ENCODE measurements at places on chromosomes 13 and 19.

DNA sequence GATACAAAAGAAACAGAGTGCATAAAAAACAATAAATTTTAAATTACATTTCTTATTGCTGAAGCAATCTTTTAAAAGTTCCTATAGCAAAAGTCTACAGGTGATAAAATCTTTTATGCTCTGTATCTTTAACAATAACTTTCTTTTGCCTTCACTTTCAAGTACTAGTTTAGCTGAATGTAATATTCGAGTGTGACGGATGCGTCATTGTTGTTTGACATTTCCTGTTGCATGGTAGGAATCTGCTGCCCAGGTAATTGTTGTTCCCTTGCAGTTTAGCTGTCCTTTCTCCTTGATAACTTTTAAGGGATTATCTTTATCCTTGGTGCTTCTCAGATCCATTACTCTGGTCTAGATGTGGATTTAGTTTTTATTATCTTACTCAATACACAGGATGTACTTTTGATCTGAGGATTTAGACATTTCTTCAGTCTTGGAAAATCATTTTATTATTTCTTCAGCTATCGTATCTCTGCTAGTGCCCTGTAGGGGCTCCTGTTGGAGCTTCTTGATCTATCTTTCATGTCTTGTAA lies 2.1 kb upstream of the CPB2 start:
- DNase-seq: no peak

GRCh38 chr13:46297361-46297811 lies 85.7 kb downstream of the LRRC63 start:
- DNase-seq: peak; percentile 57

GRCh38 chr19:49210108-49210900 lies 52.7 kb downstream of the TRPM4 start:
- DNase-seq: no peak

- no peak for DNase-seq
These were observed 40.8 kb upstream of the FLT1 start for GRCh38 chr13:28535734-28536133.

DNA sequence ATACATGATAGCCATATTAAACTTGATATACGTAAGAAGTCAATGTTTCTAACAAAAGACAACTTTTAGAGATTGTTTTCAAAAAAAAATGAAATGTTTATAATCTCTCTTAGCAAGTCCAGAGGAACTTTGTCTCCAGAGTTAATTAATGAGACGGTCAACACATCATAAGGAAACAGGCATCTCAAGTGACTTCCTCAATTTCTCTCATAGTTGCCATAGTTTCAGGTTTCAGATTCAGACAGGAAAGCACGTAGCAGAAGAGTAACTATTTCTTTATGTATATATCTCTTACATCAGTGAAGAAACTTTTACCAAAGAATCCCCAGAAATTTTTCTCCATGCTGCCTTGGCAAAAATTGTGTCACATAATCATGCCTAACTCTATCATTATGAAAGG lies 159.6 kb upstream of the ATXN8OS start:
- no peak for DNase-seq

DNA sequence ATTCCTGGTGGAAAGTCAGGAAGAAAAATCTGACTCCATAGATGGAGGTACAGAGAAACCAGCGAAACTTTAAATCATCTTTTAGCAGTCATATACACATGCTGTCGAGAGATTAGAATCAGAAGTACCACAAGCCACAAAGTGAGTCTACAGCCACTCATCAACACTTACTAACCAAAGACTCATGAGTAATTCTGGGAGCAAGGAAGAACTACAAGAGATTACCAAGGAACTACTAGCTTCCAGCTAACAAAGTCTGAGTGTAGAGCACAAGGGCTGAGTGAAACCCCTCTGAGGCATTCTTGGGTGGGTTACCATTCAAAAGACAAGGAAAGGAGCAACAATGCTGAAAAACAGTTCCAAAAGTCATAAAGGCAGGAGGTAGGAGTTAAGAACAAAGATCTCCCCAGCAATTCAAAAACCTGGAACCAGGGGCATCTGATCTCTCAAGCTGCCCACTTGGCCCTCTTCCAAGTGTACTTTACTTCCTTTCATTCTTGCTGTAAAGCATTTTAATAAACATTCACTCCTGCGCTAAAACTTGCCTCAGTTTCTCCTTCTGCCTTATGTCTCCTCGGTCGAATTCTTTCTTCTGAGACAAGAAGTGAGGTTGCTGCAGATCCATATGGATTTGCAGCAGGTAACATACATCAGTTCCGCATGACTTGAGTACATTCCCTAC lies 13.0 kb downstream of the RBM26 start:
- peak; percentile 53 for DNase-seq

- DNase-seq: no peak
These were observed 8.1 kb downstream of the ARHGEF7 start for GRCh38 chr13:111123221-111123620.

- DNase-seq: peak; percentile 94
These were observed 117.3 kb downstream of the POSTN start for GRCh38 chr13:37481011-37481884.

DNA sequence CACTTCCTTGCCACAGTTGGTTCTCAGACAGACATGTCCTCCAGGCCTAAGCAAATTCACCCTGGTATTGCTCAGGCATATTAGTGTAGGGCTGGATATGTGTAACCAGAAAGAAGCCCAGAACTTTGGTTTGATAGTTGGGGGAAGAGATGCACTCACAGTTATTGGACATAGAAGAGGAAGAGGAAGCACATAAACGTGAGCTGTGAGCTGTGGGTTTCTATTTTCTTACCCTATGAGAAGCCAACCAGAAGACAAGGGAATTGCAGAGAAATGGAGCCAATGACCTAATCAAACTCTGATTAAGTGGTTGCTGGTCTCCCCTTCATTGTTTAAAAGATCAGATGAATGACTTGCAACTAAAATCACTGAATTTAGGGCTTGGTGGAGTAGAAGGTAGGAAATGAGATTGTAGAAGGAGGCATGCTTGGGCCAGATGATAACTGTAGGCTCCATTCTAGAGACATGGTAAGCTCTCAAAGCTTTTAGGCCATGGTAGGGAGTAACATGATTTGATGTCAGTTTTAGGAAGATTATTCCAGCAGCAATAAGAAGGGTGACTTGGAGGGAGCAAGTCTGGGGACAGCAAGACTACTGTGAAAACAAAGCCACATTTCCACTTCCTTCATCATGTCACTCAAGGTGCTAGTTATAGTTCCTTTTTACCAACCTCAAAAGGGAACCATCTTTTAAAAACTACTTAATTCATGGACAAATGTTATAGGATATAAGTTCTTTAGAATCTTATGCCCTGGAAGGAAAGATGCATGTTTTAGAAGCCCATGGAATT lies 24.1 kb upstream of the WDFY2 start:
- no peak for DNase-seq

DNA sequence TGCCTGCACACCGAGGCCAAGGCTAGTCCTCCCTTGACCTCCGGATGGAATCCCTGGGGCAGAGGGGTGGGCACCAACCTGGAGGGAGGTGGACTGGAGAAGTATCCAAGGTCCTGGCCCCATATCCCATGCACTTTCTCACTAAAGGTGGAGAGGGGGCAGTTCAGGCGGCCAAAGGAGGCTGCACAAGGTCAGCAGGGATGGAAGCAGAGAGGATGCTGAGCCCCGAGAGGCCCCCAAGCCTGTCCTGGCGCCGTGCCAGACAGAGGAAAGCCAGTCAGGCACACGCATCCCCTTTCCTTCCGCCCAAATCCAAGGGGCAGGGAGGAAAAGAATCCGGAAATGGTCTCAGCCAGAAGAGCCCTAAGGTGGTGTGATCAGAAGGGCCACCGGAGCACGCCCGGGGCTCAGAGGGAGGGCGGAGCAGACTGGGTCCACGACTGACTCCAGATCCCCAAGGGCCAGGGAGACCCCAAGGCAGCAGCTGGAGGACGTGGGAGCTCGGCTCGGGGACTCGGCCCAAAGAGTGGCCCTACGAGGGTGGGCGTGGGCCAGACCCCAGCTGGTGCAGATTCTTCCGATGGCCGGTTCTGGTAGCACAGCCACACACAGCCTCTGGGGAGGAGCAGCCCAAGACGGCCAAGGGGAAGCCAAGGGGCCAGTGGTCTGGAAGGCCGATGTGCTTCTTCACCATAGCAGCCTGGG lies 60.0 kb downstream of the MLLT1 start:
- no peak for DNase-seq

DNA sequence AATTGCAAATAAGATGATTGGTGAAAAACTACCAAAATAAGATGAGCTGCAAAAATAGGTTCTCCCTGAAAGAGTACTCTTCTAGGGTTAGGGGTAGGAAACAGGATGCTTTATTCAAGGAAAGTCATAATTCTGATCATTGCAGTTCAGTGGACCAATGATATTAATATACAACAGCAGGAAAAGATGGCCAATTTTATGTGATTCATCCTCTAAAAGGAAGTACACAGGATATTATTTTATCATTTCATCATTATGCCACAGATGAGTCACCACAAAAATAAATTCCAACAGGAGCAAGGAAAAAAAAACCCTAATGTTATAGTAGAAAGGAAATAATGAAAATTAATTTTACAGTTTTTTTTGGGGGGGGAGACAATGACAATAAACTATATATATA lies 205.0 kb downstream of the NALCN start:
- DNase-seq: peak; percentile 85
